ENCODE measurements at places on chromosomes 12 and 14.

DNA sequence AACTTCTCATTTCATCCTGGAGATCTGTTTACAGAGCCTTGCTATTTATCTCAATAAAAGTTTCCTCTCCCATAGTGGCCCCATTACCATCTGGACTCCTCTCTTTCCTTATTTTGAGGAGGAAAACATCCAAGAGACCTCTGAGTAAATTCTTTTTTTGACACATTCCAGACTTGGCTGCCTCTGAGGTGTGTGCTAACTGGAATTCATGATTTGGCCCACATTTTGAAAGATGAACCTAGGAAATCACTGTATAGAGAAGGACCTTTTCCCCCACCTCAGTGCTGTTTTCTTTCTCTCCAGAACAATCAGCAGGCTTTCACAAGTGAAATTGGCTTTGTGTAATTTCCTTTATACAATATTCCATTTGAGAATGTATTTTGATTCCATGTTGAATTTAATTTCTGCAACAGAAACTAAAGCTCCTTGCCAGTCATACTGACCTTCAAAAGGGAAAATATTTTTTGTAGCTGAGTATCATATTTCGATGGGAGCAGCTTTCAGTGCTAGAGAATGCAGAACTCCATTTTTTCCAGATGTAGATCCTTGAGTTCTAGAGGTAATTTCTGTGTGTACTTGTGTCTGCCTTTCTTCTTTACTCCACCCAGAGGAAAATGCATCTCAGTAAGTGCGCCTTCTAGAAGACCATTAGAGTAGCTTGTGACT is 244.9 kb upstream of the RGS6 start:
- DNase-seq = peak; percentile 59

- DNase-seq = no peak
These were observed 101.2 kb downstream of the TMEM30B start for GRCh38 chr14:61179796-61180398.

DNA sequence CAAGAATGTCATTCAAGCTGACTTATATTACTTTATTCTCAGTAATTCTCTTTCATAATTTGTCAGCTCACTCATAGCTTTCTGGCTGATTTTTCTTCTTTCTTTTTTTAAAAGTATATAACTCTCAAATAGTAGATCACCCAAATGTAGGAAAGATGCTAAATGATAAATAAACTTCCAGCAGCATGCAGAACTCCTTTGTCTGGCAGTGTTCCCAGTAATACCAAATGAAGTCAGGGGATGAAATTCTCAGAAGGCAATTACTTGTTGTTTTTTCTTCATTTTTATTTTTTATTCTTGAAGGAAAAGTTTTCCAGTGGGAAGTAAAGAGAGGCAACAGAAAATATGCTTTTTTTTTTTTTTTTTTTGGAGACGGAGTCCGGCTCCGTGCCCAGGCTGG is 133.3 kb upstream of the SLCO1C1 start:
- DNase-seq = no peak

GRCh38 chr14:73220061-73220460 is 17.2 kb upstream of the PAPLN start:
- no peak for DNase-seq

- DNase-seq = no peak
These were observed 40.2 kb upstream of the CCT2 start for GRCh38 chr12:69545081-69545480.

GRCh38 chr12:24049101-24049500 is 99.6 kb upstream of the SOX5 start:
- DNase-seq = no peak

DNA sequence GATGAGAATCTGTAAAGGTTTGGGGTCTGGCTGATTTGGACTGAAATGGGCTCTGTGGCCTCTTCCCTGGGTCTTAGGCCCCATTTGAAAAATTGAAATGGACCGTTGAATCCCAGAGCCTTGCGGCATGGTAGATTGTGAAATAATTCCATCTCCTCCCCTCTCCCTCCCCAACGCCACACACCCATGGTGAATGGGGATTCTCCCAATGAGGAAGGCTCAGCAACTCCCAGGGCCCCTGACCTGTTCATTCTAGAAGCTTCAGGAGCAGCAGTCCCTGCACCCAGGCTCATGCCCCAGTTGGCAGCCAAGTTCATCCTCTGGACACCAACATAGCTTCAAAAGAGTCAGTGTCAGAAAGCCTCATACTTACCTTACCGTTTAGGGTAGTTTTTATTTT is 217.4 kb downstream of the ZFP36L1 start:
- no peak for DNase-seq

DNA sequence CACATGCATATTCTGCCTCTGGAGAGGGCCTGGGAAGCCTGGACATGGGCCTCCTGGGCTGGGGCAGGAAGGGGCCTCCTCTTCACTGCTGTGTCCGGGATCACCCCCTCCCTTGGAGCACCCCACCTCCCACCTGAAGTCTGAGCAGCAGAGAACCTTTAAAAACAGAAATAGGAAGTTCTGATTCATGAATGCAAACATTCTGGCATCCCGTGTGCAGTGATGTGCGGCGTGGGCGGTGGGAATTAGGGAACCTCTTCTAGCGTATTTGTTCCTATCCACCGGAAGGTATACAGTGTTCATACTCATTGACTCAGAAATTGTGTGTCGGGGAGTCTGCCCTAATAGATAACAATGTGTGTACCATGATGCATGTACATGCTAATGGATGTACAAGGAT is 46.2 kb downstream of the C14orf132 start:
- no peak for DNase-seq

DNA sequence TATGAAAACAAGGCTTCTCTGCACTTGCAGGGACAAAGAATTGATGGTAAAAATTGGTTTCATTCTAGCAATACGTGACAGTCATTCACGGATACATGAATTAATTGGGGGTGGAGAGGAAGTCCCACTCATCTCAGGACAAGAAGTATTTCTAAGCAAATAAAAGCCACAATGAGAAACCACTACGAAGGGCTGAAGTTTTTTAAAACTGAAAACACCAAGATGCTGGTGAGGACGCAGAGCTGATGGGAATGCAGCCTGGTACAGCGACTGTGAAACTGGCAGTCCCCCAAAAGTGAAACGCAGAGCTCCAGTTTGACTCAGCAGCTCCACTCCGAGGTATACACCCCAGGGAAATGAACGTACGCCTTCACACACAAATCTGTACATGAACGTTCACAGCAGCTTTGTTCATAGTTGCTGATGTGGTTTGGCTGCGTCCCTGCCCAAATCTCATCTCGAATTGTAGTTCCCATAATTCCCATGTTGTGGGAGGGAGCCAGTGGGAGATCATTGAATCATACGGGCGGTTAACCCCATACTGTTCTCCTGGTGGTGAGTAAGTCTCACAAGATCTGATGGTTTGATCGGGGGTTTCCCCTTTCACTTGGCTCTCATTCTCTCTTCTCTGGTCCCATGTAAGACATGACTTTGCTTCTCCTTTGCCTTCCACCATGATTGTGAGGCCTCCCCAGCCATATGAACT is 89.0 kb downstream of the SCARB1 start:
- DNase-seq = peak; percentile 97

GRCh38 chr12:130484221-130484620 is 146.5 kb downstream of the PIWIL1 start:
- no peak for DNase-seq

DNA sequence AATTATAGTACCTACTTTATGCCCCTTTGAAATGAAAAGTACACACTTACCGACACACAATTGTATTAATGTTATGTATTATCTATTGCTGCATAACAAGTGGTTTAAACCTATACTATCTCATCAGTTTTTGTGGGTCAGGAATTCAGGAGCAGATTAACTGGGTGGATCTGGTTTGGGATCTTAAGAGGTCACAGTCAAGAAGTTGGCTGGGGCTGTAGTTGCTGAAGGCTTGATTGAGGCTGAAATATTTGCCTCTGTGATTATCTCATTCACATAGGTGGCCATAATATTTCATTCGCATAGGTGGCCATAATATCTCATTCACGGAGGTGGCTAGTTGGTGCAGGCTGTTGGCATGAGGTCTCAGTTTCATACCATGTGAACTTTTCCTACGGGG is 5.7 kb downstream of the METTL25 start:
- no peak for DNase-seq

DNA sequence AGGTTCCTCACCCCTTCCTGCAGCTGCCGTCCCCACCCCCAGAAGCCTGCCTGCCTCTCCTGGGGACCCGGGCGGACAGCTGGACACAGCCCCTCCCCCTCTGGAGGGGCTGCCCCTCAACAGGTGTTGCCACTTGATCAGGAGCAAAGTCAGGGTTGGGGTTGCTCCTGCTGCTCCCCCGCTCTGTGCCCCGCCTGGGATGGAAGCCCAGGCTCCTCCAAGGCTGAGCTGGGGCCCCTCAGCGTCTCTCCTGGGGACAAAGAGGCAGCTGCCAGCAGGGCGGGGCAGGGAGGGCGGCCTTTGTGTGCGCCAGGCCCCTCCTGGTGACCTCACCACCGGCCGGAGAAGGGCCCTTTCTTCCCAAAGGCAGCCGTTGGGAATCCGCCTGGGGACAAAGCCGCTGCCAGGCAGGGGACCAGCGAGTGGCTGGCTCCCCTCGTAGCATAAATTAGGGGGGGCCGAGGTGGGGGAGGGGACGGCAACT is 13.7 kb downstream of the TRMT61A start:
- no peak for DNase-seq

GRCh38 chr12:27769142-27769673 is 10.8 kb upstream of the KLHL42 start:
- no peak for DNase-seq

- DNase-seq = no peak
These were observed 15.7 kb downstream of the CHPT1 start for GRCh38 chr12:101713059-101713682.

DNA sequence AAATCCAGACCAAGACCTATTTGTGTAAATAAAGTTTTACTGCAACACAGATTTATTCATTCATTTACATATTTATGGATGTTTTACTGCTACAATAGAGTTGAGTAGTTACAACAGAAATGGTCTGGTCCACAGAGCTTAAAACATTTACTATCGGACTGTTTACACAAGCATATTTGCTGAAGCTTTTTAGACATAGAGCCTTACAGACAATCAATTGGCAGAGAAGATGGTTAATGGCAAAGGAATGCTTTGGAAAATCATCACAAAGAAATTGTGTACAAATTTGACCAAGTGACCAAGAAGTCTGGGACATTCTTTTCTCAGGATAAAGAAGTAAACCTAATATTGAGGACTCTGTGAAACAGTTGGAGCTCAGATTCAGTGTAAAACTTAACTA is 504.3 kb downstream of the SLC16A7 start:
- no peak for DNase-seq

DNA sequence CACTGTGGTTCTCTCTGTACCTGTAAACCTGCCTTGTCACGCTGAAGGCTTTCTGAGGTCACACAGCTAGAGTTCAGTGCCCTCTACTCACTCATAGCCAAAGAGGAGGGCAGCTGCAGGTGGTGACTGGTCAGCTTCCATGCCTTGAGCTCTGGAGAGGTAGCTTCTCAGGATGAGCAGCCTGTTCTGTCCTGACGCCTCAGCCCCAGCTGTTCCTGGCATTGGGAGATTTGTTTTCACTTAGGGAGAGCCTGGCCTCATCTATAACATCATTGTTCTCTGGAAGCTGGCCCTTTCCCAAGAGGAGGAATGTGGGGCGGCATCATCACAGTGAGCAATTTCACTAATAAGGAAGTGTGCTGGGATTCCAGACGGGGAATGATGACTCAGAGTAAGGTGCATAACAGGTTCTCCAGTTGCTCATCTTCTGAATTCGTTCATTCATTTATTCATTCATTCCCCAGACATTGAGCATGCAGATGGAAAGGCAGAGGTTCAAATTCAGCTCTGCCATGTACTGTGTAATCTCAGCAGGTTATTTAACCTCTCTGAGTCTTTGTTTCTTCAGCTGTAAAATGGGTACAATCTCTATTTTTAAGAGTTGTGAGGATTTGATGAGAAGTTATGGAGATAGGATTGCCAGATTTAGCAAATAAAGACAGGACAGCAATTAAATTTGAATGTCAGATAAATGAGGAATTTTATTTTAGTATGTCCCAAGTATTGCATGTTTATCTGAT is 255.8 kb upstream of the CRY1 start:
- DNase-seq = peak; percentile 69

DNA sequence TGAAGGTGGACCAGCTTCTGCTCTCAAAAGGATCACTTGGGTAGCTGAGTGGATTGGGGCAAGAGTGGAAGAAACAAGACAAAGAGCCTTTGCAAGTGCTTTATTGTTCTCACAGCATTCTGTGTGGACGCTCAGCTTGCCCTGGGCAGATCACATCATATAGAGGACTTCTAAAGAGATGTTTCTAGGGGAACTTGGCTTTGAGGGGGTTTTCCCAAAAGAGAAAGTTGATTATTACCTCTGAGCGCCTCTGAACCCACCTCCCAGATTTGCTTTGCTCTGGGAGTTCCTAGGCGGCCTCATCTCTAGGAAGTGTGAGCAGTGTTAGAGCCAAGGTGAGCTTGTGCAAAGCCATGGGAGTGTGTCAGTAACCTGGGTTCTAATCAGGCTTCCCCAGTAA is 81.7 kb downstream of the RIN3 start:
- no peak for DNase-seq

All from fibroblast of skin of left biceps (primary cell).